ENCODE measurements at places on chromosomes 6 and 20.
A peak's percentile ranks its signal among the peaks of the same experiment; 100 is the strongest.

- no peak for DNase-seq
Measured at GRCh38 chr20:50328222-50328979, 137.8 kb downstream of the CEBPB start.

GRCh38 chr6:162029873-162030576, 697.5 kb downstream of the PRKN start:
- no peak for DNase-seq

- peak; percentile 5 for DNase-seq
Measured at GRCh38 chr6:3026791-3027626, 27.3 kb downstream of the NQO2 start.

DNA sequence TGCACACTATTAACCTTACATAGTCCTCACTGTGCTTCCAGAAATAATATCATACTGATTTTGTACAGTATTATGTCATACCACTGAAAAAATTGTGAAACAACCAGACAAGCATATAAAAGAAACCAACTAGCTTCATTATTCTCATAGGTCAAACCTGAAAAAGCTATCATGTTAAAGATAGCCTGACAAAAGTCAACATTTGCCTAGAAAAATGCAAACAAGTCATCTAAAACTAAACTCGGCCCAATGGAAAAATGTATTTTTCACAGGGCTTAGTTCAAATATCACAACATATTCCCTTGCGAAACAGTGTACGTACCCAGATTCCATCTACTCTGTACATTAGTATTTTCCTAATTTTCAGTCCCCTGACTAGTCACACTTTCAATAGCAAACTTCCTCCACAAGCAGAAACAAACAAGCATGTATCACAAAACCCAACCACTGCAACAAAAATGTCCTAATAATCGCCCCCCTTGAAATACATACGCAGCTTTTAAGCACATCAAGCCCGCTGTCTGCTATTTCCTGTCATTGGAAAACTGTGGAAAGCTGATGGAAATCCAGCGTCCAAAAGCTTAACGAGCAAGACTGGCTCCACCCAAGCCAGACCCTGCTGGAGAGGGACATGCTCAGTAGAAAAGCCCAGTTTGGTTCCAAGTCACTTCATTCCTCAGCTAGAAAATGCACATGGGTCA, 93.1 kb downstream of the EPB41L2 start:
- no peak for DNase-seq

GRCh38 chr6:148074738-148075137, 267.9 kb upstream of the SASH1 start:
- no peak for DNase-seq

- no peak for DNase-seq
Measured at GRCh38 chr6:3535776-3536435, 79.1 kb upstream of the SLC22A23 start.

- no peak for DNase-seq
Measured at GRCh38 chr6:82910820-82911219, 154.8 kb downstream of the UBE3D start.

DNA sequence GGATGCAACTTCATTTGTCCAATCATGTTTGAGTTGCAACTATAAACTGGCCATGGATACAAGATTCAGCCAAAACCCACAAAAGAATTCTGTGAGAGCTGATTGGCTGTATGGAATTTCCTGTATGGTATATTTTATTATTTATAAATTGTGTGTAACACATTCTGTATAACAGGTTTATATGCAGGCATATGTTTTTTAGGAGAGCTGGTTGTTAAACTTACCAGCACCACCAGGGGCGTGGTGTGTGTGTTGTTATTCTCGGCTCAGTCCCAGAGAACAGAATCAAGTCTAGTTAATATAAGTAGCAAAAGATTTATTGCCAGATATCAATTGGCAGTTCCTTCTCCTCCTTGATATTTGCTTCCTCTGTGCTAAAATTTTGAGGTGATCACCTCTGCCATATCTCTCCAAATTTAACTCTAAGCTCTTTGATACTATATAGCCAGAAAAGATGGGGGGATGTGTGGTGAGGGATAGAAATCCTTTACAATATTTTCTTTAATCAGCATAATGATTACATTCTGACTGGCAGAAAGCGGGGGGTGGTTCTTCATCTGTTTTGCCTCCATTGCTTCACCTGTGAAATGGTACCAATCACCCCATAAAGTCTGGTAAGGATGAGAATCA, 22.9 kb downstream of the CNBD2 start:
- DNase-seq = no peak

- no peak for DNase-seq
Measured at GRCh38 chr6:148491638-148492251, 149.1 kb downstream of the SASH1 start.

DNA sequence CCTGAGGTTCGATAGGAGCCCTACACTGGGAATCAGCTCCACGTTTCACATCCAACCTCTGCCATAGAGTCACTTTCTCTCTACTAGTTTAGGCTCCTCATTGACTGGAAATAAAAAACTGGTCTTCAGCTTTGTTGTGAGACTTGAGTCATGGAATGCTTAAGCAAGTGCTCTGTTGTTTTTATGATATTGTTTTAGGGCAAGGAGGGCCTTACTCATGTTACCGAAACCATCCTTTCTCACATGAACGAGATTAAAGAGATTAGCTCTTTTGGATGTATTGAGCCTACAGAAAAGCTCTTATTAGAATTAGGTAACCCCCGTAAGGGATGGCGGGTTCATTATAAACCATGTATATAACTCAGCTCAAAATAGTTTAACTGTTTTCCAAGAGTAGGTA, 6.9 kb upstream of the MOCS1 start:
- no peak for DNase-seq

DNA sequence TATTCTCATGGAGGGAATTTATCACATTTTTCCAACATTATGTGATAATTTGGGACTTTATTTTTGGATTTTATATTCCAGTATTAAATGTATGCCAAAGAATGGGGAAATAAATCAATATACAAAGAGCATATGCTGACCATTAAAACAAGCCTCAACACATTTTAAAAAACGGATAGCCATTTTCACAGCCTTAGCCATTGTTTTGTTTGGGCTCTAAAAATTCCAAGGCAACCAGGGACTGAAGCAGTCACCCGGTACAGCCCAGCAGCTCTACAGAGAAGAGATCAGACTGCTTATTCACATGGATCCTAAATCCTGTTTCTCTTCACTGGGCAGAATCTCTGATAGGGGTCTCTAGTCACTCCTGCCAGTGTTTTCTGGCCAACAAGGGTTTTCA, 150.2 kb upstream of the OGFRL1 start:
- no peak for DNase-seq

GRCh38 chr6:48826901-48827701, 636.0 kb downstream of the MMUT start:
- no peak for DNase-seq

DNA sequence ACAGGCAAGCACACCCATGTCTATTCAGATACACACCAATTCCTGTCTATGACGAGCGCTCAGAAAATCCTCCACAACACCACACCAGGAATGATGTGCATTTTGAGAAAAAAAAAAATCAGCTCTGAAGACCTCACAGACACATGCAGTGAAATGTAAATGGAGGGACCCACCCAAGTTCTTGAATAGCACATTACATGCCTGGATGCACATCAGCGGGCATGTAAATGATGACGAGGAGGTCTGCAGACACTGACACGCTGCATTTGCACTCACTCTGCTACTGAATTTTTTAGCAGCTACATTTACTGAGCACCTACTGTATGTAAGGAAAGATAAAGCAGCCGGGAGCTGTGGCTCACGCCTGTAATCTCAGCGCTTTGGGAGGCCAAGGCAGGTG, 14.7 kb downstream of the NRSN2 start:
- no peak for DNase-seq

- no peak for DNase-seq
Measured at GRCh38 chr6:22078802-22079545, 217.9 kb downstream of the PRL start.

DNA sequence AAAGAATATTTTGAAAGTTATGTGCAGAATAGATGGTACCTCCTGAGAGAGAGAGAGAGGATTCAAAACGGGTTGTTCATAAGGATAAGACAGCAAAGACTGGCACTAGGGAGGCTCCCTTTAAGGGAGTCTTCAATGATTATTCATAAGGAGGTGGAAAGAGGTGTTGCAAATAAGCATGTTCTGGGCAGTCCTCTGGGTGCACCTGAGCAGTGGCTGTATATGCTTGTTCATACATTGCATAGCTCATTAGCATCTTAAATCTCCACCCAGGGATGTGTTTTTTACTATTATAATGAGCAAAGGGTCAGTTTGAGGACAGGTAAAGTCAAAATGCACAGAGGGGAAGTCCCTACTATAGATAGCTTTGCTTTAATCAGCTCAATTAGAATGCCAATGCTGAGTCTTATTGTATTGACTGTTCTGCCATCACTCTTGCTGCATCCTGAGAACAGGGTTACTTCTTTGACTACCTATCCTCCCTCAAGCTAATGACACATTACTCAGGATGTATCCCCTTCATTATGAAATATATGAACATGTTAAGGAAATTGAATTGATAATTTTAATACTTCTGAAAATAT, 10.0 kb upstream of the SIRPG start:
- no peak for DNase-seq

GRCh38 chr6:148559848-148560433, 186.9 kb upstream of the UST start:
- peak; percentile 48 for DNase-seq

DNA sequence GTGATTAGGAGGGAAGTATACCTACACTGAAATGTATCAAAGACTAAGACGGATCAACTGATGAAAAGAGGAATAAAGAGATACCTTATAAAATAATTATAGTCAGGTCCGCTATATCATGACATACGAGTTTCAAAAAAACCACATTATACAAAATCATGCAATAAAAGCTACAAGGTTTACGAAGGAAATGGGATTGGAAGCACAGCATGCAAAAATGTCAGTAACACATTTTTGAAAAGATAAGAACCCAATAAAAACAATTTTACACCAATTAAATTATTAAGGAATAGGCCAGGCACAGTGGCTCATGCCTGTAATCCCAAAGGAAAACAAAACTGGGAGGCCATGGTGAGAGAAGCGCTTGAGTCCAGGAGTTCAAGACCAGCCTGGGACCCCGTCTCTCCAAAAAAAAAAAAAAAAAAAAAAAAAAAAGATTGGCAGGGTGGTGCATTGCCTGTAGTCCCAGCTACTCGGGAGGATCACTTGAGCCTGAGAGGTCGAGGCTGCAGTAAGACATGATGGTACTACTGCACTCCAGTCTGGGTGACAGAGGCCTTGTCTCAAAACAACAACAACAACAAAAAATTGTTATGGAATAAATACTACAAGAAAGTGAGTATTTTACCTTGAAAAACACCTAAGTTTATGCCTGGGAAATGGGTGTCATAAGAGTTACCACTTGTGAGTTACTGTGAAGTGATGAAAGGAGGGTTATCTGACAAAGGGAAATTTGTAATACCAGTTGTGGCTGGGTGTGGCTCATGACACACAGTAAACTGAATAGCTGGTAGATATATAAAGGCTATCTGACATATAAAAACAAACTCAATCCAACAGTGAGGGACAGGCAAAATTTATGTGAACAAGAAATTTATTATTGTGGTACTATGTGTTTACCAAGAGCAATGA, 45.2 kb downstream of the RANBP9 start:
- DNase-seq = no peak

- DNase-seq = no peak
Measured at GRCh38 chr6:129730477-129731165, 20.6 kb upstream of the ARHGAP18 start.

DNA sequence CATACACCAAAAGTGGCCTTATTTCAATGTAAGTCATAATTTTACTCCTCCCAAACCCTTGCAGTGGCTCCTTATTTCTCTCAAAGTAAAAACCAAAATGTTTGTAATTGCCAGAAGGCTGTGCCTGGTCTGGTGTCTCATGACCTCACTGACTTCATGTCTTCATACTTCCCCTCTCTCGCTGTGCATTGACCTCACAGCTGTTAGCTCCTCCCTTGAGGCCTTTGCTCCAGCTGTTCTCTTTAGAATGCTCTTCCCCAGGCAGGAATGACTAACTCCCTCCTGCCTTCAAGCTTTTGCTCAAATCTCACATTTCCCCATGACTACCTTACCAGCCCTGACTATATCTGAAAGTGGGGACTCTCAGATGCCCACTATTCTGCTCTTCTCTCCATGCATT, 83.3 kb downstream of the MTFR2 start:
- no peak for DNase-seq

DNA sequence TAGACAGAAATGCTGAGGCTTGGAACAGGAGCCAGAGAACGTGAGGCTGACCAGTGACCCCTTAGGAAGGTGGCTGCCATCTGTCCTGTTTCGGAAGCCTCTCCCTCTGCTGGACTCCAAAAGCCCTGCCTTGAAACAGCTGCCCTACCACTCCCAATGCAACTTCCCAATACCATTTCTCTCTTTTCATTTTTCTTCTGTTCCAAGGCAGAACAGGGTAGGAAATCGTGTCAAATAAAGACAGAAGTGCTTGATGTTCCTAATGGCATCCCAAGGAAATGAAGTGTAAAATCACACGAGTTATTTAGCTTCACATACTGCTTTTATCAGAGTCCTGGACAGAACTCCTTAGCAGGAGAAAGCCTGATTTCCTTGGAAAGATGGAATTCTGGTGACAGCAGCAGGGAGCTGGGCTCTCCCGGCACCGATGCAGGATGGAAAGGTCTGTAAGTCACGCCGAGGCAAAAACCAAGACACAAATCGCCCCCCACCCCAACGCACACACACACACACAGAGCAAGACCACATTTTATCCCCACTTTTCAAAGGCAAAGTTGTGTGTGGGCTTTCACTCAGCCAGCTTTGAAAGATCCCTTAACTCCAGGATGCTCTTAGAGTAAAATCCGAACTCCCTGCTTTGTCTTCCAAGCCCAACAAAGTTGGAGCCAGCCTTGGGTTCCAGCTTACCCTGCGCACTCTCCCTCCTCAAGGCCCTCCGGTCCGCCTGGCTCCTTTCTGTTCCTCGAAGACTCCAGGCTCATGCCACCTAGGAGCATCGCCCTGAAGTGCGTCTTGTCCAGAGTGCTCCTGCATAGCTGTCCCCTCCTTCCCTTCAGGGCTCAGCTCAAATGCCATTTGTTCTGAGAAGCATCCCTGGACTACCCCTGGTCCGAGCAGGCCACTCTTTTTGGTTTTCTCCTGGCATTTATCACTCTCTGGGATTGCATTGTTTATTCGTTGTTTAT, 11.6 kb upstream of the STX16 start:
- no peak for DNase-seq

GRCh38 chr6:41679696-41680095, 41.4 kb downstream of the MDFI start:
- no peak for DNase-seq

DNA sequence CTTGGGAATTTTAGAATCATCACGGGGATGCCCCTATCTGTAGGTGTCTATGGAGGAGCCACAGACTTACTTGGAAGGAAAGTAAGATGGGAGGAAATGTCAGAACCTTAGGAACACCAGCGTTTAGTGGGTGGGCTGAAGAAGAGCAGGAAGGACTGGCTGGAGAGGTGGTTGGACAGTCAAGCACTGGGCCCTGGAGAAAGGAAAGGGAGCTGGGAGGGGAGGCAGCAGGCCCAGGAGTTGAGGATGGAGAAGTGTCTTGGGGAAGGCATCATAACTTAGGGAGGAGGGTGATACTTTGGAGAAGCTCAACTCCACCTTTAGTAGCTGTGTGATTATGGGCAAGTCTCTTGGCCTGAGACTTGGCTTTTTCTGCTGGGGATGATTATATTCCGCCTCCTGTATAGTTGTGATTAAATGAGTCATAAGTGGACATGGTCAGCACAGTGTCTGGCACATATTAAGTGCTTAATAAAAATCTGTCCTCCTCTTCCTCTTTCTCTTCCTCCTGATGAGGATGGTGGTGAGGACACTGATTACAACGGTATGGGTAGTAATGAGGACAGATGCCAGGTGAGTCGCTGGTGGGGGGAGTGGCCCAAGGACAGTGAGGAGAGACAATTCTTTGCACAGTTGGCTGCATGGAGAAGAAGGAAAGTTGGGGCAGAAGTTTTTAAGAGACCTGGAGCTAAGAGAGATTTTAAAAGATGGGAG, 125.7 kb downstream of the TOX2 start:
- DNase-seq = no peak
